ENCODE measurements at places on chromosomes 4 and X. TPM values are rescaled to one million over a fixed set of nuclear protein-coding genes. Genes with fewer than 3 reads are reported as not detected.

DNA sequence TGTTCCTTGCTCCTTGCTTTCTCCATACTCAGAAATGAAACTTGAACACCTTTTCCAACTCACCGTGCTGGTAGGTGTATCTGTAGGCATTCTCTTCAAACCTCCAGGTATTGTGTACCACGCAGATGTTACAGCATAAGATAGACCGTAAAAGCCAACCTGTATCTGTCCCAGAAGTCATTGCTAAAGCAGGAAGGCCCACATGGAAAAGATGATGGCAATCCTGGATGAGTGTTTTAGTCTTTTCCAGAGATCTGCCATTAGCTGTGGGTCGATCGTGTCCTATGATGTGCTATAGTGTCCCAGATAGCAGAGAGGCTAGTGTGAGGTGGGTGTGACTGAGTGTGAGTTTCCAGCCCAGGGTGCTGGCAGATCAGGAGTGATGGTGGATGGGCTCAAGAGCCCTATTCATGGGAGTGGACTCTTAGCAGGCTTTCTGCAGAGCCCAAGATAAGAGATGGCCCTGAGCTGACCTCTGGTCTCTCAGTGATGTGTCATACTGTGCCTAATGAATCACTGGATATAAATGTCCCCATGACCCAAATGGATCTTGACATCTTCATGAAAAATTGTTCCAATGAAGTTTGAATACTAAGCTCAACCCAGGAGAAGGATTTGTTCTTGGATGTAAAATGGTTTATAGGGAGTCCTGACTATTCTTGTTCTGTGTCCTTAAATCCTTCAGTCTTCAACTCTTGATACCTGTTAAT lies 69.1 kb upstream of the WDR1 start:
- DNase-seq, result no peak
- H3K4me3 ChIP-seq, result no peak overlapping the region
- no peaks in the 10 kb centered on the region for H3K36me3 ChIP-seq
- peaks cover 37% of the 10 kb centered on the region for H3K4me1 ChIP-seq
- H3K27me3 ChIP-seq, result peaks cover 3% of the 10 kb centered on the region

- H3K36me3 ChIP-seq, result no peaks in the 10 kb centered on the region
- H3K27me3 ChIP-seq, result peaks cover 2% of the 10 kb centered on the region
- no peaks in the 10 kb centered on the region for H3K4me1 ChIP-seq
- DNase-seq, result no peak
- no peak overlapping the region for H3K4me3 ChIP-seq
These were observed 169.2 kb upstream of the MAGEB18 start for GRCh38 chrX:25968920-25969319.

GRCh38 chr4:35548921-35549320 lies 695.4 kb downstream of the ARAP2 start:
- H3K4me3 ChIP-seq, result no peak overlapping the region
- no peak for DNase-seq
- H3K27ac ChIP-seq, result no peak overlapping the region
- no peaks in the 10 kb centered on the region for H3K4me1 ChIP-seq
- H3K27me3 ChIP-seq, result peaks cover 2% of the 10 kb centered on the region
- H3K36me3 ChIP-seq, result no peaks in the 10 kb centered on the region

The GDI1 gene
- 37.8 TPM for polyA plus RNA-seq

DNA sequence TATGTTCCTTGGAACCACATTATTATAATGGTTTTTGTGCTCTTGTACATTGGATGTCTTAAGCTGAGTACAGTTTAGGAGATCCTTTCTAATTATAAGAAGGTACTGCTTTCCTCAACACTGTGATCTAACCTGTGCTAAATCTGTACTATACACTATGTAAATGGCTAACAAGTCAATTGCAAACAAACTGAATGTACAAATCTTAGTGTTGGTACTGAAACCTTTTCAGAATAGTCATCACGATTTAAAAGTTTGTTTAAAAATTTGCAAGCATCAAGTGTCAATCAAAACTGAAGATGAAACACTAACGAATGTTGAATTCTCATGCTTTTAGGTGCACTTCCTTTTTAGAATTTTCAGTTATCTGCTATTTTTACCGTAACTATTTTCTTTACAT lies 2090.4 kb upstream of the TENM3 start:
- H3K36me3 ChIP-seq, result no peaks in the 10 kb centered on the region
- no peaks in the 10 kb centered on the region for H3K4me1 ChIP-seq
- no peak overlapping the region for H3K27ac ChIP-seq
- H3K27me3 ChIP-seq, result no peaks in the 10 kb centered on the region
- no peak overlapping the region for H3K4me3 ChIP-seq
- DNase-seq, result no peak

The NDST3 gene
- not detected for polyA plus RNA-seq

DNA sequence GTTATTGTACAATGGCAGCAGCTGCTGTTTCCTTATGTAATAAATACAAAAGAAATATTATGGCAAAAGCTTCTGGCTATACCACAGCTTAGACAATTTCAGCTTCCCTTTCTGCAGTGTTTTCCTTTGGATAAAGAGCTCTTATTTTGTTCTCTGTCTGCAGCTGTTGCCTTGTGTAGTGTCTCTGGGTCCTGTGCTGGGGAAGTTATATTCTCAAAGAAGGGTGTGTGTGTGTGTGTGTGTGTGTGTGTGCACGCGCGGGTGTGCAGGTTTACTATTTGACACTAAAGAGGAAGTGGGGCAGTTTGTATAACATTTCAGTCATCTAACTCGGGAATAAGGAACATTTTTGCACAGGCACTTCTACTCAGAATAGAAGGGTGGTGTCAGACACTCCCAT lies 83.6 kb downstream of the REPS2 start:
- H3K4me1 ChIP-seq, result no peaks in the 10 kb centered on the region
- no peaks in the 10 kb centered on the region for H3K36me3 ChIP-seq
- H3K27me3 ChIP-seq, result peaks cover 1% of the 10 kb centered on the region
- H3K27ac ChIP-seq, result no peak overlapping the region
- no peak overlapping the region for H3K4me3 ChIP-seq
- DNase-seq, result no peak

The BCLAF3 gene
- 1.2 TPM for polyA plus RNA-seq

The SNCA gene
- 7.2 TPM for polyA plus RNA-seq

DNA sequence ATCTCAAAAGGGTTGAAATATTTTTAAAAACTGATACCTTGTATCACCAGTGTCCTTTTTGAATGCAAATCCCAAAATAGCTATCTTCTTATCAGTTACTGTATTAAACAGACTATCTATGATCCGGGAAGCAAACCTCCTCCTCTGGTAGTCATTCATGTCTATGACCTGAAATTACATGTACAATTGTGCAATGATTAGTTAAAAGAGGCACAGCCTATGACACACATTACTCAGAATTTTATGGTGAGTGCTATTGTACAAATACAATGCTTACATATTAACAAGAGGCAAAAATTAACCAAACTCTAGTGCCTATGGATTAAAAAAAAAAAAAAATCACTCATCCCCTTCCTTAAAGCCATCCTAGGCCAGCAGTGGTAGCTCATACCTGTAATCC lies 21.7 kb downstream of the UGDH start:
- no peak overlapping the region for H3K27ac ChIP-seq
- H3K27me3 ChIP-seq, result no peaks in the 10 kb centered on the region
- no peak overlapping the region for H3K4me3 ChIP-seq
- peaks cover 35% of the 10 kb centered on the region for H3K36me3 ChIP-seq
- no peaks in the 10 kb centered on the region for H3K4me1 ChIP-seq
- no peak for DNase-seq

DNA sequence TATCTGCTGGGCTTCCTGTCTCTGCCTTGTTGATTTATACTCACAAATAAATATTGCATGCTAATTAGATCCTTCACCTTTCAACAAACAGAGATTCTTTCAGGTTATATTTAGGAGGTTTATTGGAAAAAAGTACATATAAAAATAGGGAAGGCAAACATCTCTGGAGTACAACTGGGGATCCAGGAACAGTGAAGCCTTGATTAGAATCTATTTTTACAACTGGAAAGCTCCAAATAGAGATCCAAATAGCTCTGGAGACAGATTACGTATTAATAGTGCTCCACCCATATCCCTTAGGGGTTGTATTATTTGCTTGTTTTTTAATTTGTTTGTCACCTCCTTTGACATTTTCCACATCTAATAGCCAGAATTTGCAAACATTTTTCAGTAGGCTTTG lies 46.9 kb upstream of the MAP9 start:
- H3K27ac ChIP-seq, result no peak overlapping the region
- DNase-seq, result no peak
- H3K36me3 ChIP-seq, result no peaks in the 10 kb centered on the region
- H3K4me1 ChIP-seq, result no peaks in the 10 kb centered on the region
- H3K4me3 ChIP-seq, result no peak overlapping the region

DNA sequence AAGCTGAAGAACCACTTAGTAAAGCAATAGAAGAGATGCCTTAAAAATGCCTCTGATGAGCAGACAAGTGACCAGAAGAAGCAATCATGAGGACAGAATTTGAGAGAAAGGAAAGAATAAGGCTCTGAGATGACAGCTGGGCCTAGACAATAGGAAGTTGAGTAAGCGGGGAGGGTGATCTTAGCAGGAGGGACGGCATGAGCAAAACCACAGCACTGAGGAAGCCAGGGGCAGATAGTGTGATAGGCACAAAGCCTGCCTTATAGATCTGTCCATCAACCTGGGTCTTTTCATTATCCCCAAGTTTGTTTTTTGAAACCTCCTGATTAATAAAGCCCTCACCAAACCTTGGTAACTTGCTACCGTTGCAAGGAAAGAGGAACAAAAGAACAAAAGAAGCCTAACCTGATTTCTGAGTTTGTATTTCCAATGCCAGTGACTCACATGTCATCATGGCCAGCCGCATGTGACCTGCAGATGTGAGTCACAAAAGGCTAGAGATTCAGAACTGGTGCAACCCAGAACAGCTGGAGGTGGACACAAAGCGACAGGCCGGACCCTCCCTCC lies 55.7 kb upstream of the PPARGC1A start:
- no peak overlapping the region for H3K27ac ChIP-seq
- H3K27me3 ChIP-seq, result peaks cover 1% of the 10 kb centered on the region
- no peak for DNase-seq
- no peak overlapping the region for H3K4me3 ChIP-seq
- H3K36me3 ChIP-seq, result no peaks in the 10 kb centered on the region
- H3K4me1 ChIP-seq, result no peaks in the 10 kb centered on the region

GRCh38 chr4:178198691-178199090 lies 756.5 kb upstream of the AGA start:
- H3K27ac ChIP-seq, result no peak overlapping the region
- H3K27me3 ChIP-seq, result no peaks in the 10 kb centered on the region
- no peak overlapping the region for H3K4me3 ChIP-seq
- DNase-seq, result no peak
- no peaks in the 10 kb centered on the region for H3K36me3 ChIP-seq

DNA sequence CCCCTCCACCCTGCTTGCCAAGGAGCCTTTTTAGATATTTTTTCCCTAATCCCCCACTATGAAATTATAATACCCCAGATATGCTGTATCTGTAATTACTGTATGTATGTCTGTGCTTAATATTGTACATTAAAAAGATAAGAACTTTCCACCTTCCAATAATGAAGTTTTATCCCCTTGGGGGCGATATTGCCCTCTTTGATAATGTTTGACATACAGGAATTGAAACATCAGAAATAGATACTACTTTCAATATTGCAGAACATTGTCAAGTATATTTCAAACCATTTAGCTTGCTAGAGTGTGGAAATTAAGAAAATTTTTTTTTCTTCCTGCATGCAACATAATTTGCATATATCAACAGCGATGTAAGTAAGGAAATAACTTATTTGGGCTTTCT lies 58.9 kb downstream of the NAF1 start:
- H3K27me3 ChIP-seq, result no peaks in the 10 kb centered on the region
- H3K4me1 ChIP-seq, result peaks cover 16% of the 10 kb centered on the region
- H3K36me3 ChIP-seq, result no peaks in the 10 kb centered on the region
- DNase-seq, result no peak

DNA sequence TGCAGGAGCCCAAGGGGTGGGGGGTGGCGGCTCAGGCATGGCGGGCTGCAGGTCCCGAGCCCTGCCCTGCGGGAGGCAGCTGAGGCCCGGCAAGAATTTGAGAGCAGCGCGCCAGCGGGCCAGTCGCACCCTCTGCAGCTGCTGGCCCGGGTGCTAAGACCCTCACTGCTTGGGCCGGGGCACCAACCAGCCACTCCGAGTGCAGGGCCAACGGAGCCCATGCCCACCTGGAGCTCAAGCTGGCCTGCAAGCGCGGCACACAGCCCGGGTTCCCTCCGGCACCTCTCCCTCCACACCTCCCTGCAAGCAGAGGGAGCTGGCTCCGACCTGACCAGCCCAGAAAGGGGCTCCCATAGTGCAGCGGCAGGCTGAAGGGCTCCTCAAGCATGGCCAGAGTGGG lies 758.2 kb upstream of the INTU start:
- no peaks in the 10 kb centered on the region for H3K4me1 ChIP-seq
- no peak overlapping the region for H3K27ac ChIP-seq
- no peak for DNase-seq

- DNase-seq, result no peak
- H3K36me3 ChIP-seq, result peaks cover 3% of the 10 kb centered on the region
- H3K27ac ChIP-seq, result peak overlapping the region; percentile 97
- H3K4me1 ChIP-seq, result peaks cover 97% of the 10 kb centered on the region
- peak overlapping the region; percentile 89 for H3K4me3 ChIP-seq
- no peaks in the 10 kb centered on the region for H3K27me3 ChIP-seq
These were observed 1.2 kb downstream of the DTHD1 start for GRCh38 chr4:36282503-36283030.

DNA sequence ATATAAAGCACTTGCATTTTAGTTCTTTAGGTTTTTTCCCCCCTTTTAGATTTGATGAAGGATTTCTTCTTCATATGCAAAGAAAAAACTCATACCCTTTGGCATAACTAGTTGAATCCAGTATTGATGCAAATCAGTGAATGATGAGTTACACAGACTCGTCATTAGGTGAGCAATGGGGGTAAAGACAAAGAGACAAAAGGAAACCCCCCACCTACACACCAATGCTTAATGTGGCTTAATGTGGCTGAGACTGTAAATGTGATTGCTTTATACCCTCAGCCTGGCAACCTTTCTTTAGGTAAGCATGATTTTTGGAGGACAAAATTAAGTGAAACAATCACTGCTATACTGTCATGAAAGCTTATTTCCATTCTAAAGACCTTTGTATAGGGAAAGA lies 39.5 kb downstream of the CD40LG start:
- H3K27me3 ChIP-seq, result peaks cover 3% of the 10 kb centered on the region
- DNase-seq, result no peak
- H3K4me1 ChIP-seq, result peaks cover 39% of the 10 kb centered on the region
- no peak overlapping the region for H3K4me3 ChIP-seq
- H3K27ac ChIP-seq, result peak overlapping the region; percentile 72

The FRG1 gene
- polyA plus RNA-seq, result 68.9 TPM

DNA sequence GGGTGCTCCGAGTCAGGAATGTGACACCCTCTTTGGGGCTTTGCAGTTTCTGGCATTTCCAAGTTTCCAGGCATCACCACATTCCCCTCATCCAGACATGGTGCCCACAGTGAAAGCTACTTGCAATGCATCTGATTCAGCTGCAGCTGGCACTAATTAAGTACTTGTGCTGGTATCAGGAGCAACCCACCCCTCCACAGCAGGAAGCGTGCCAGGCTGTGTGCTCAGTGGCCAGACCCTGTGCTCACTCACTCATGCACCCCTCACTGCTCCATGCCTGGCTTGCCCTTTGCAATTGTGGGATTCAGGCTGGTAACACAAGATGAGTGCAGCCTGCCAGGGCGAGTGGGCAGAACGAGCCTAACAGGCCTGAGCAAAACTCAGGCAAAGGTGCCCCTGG lies 271.2 kb downstream of the EPHA5 start:
- no peaks in the 10 kb centered on the region for H3K4me1 ChIP-seq
- H3K27me3 ChIP-seq, result no peaks in the 10 kb centered on the region
- DNase-seq, result no peak
- H3K27ac ChIP-seq, result no peak overlapping the region
- no peak overlapping the region for H3K4me3 ChIP-seq

Measured in immature natural killer cell (primary cell).